H4 (cell line): ENCODE measurements at places on chromosomes 7 and 10.

DNA sequence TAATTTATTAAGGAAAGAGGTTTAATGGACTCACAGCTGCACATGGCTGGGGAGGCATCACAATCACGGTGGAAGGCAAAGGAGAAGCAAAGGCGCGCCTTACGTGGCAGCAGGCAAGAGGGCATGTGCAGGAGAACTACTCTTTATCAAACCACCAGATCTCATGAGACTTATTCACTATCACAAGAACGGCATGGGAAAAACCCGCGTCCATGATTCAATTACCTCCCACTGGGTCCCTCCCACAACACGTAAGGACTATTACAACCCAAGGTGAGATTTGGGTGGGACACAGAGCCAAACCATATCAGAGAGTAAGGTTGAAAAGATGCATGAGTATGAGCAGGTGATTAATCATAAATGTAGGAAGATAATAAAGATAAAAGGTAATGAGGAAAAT lies 3.2 kb upstream of the JCAD start:
- DNase-seq: no peak

- peak; percentile 95 for DNase-seq
Measured at GRCh38 chr7:82805527-82805960, 357.1 kb downstream of the PCLO start.

DNA sequence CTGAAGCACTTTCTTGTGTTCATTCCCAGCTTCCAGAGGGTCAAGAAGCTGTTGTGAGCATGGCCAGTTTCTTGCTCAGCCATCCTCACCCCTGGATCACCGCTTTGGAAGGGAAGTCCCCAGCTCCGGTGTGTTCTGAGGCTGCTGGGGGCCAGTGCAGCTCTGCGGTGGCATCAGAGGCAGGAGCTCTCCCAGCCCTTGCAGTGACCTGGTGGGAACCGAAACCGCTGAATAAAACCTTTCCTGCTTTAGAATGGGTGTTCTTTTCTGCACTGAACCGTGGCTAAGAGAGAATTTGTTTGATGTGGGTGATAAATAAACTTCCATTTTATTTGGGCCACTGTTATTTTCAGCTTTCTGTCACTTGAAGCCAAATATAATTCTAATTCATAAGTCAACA lies 450.9 kb upstream of the VSTM2A start:
- no peak for DNase-seq

DNA sequence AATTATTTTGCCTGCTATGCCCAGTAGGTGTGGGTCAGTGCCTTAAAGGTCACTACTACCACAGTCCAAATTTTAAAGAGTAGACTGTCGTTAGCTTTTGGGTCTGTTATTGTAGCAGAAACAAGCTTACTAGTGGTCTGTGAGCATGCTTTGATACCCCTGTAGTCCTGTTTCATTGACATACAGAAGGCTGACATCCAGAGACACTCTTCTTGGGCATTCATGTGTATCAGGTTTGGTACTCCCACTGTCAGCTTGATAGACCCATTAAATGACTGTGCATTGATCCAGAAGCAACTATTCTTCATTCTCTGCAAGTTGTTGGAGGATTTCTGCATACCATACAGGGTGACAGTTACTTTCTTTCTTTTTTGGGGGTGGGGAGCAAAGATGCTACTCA lies 884.4 kb upstream of the CELF2 start:
- no peak for DNase-seq

GRCh38 chr10:89342206-89342958 lies 14.6 kb downstream of the IFIT3 start:
- DNase-seq: peak; percentile 38

DNA sequence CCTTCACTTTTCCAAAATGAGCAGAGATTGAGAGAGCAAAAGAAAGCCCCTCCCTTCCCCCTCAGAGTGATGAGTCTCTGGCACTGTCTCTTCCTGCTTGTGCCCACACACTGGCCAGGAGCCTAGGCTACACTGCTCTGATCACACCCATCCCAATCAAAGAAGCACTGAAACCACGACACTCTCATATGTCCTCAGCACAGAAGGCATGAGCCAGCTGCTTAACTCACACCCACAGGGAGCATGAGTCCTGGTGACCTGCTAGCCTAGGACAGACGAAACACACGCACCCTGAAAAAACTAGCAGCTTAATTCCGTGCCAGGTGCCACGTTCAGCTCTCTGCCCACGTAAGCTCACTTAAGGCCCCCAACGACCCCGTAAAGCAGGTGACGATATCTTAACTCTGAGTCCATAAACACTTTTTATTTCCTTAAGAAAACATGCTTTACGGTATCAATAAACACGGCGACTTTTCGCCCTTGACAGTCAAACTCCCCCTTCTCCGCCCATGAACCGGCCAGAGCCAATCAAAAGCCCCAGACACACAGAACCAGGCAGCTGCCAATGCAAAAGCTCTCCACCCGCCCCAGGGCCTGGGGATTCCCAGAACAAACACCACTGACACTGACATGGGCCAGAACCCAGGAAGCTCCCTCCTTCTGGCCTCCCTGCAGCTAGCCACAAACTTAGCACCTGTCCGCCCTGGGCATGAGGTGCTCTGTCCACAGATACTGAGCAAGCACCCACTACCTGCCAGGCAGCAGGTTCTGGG lies 69.0 kb downstream of the TNRC18 start:
- DNase-seq: no peak

- DNase-seq: no peak
Measured at GRCh38 chr7:108662783-108663362, 93.2 kb downstream of the DNAJB9 start.

GRCh38 chr10:97378933-97379921 lies 21.9 kb downstream of the RRP12 start:
- DNase-seq: no peak

DNA sequence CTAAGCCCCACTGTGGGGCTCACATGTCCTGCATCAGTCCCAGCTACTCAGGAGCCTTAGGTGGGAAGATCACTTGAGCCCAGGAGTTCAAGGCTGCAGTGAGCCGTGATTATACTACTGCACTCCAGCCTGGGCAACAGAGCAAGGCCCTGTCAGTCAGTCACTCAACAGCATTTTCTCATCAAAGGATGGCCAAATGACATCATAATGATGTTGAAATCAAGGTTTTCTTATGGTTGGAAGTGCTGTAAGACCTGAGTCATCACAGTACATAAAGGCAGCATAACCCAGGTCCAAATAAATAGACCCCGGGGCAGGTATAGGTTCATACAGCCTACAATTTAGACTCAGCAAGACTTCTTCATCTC lies 341.1 kb downstream of the PARD3 start:
- DNase-seq: no peak

DNA sequence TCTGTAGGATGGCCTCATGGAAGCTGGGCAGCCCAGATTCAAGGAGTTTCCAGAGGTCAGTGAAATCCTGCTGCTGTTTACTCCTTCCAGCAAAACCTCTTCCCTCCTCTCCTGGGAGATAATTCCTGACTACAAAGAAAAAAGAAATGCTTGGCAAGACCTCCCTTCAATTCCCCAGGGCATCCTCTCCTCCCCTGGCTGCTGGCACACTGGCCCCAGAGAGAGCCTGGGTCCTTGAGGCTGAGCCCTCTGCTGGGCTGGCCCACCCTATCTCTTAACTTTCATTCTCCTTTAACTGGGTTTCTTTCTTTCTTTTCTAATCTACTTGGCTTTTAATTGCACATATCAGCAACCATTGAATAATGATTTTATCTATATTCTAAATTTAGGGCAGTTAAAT lies 7.7 kb downstream of the DRGX start:
- no peak for DNase-seq

DNA sequence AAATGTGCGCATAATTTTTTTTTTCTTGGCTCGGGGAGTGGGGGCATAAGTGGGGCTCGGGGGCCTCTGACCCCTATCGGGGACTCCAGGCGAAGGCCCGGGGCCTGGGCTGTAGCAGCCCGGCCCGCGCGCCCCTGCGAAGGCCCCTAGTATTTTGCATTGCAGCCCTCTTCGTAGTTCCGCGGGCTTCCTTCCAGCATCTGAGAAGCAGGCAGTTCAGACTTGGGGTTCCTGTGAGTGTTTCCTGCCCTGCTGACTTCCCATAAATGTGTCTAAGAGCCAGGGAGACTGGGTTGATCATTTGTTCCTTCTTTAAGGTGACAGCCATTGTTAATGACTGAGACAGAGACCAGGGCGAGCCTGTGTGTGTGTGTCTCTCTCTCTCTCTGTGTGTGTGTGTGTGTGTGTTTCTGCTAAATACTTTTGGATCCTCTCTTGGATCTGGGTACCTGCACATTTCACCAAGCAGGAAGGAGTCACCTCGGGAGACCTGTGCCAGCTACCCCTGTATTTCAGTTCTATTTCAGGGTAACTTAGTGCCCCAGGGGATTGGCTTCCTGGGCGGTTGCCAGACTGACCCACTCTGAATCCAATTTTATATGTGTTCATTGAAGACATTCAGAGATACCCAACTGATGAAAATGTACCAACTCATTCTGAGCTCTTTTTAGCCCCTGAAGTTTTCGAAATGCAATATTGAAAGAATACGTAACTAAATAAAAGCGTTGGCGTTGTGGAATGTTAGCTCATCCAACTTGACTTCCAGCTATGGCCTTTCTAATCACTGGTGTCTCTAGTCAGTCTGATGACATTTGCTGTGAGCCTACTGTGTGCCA lies 805 bp downstream of the MSRB2 start:
- DNase-seq: no peak

GRCh38 chr7:106463851-106464611 lies 179.2 kb upstream of the NAMPT start:
- no peak for DNase-seq

DNA sequence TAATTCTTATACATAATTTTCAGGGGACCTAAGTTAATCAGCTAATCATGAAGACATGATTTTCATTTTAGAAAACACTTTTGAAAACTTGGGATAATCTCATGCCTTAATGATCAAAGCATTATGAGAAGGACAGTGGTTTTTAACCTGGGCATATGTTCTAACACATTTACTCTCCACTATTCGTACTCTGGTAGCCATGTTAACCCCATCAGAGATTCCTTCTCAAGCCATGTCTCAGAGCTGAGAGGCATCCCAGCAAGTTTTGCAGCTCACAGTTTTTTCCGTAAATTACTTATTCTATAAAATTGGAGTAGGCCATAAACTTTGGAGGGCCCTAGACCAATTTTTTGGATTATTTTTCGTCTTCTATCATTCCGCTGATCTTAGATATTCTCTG lies 15.7 kb downstream of the AKR1C1 start:
- DNase-seq: no peak

DNA sequence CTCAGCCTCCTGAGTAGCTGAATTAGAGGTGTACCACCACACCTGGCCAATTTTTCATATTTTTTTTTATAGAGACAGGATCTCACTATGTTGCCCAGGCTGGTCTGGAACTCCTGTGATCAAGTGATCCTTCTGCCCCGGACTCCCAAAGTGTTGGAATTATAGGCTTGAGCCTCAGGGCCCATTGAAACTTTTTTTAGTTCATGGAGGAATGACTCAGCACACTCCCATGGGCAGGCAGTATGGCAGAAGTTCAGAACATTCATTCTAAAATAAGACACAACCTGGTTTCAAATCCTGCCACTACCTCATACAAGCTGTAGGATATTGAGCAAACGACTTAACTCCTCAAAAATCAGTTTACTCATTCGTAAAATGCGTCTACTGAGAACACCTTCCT lies 320.4 kb upstream of the SP8 start:
- DNase-seq: no peak

- no peak for DNase-seq
Measured at GRCh38 chr7:97269741-97270140, 152.2 kb downstream of the SDHAF3 start.

GRCh38 chr7:88040694-88041093 lies 106.6 kb downstream of the ADAM22 start:
- DNase-seq: peak; percentile 71

DNA sequence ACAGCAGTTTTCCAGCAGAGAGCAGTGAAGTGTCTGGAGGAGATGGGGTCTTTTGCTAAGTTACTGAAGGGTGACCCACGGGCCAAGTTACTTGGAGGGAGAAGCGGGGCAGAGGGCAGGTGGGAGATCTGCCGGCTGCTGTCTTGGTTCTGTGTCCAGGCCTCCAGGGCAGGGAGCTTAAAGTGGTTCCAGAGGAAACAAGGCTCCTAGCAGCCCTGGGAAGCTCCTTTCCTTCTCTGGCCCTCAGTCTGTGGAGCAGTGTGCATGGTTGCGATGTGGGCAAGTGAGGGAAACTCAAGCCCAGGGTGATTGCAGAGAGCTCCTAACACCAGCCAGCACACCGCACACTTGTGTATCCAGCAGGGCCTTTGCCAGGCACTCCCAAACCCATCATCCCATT lies 6.3 kb downstream of the GHRHR start:
- DNase-seq: peak; percentile 8

GRCh38 chr7:137661634-137662033 lies 185.1 kb downstream of the DGKI start:
- DNase-seq: no peak

DNA sequence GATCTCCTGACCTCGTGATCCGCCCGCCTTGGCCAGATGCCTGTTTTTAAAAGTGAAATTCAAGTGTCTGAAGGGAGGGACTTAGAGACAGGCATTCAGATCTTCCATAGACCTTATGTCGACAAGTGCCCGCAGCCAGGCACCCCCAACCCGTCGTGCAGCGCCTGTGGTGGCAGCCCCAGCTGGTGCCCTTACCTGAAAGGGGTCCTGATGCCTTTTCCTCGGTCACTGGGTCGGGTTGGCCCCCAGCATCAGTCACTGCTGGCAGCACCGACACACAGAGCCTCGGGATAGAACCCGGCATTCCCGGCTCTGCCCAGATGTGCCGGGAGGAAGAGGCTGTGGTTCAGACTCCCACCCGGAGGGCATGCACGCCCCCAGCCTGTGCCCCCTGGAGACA lies 23.3 kb downstream of the LRRC27 start:
- DNase-seq: no peak

- no peak for DNase-seq
Measured at GRCh38 chr7:1553512-1554210, 2.3 kb downstream of the TMEM184A start.

DNA sequence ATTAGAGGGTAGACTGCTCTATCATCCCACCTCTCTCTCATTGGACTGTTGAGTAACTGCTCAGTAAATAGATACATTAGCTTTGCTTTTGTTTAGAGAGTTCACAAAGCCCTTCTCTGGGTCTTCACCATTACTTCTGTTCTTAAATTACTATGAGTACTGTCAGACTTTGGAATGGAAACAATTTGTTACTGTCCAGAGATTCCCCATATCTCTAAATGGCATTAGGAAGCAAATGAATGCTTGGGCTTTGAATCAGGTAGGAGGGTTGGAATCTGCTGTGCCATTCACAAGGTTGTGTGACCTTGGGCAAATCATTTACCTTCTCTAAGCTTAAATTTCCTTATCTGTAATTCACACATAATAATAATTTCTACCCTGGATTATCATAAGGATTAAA lies 541.0 kb upstream of the FZD8 start:
- no peak for DNase-seq
